CD4-positive, alpha-beta T cell treated with Interleukin-15 for 4 hours (primary cell): ENCODE measurements at places on chromosomes 1 and 21.

GRCh38 chr1:19979494-19979977 lies at the start of gene PLA2G2A:
Gene PLA2G2A, minus strand, starts transcription at chr1:19979618. Its CDS starts 845 bp downstream, at chr1:19978773.
- DNase-seq = no peak

DNA sequence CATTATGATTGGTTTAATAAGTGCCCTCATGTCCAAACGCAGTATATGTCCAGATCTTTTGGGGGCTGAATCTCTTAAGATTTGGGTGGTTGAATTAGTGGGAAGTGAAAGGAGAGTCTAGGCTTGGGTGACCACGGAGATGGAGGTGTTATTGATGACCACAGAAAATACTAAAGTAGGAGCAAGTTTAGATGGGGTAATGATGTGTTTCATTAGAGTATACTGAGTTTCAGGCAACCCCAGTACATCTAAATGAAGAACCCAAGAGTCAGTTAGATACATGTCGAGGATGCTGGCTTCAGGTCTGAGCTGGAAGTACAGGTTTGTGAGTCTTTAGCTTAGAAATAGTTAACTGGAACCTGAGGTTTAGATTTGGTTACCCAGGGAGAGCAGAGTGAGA lies 6.5 kb upstream of the ZZZ3 start:
- no peak for DNase-seq

GRCh38 chr1:59568158-59568935 lies 246.4 kb upstream of the HOOK1 start:
- no peak for DNase-seq

GRCh38 chr1:23638188-23638619 lies 53.4 kb upstream of the RPL11 start:
- no peak for DNase-seq

- no peak for DNase-seq
These were observed 5.9 kb upstream of the PRKAA2 start for GRCh38 chr1:56639211-56639610.

DNA sequence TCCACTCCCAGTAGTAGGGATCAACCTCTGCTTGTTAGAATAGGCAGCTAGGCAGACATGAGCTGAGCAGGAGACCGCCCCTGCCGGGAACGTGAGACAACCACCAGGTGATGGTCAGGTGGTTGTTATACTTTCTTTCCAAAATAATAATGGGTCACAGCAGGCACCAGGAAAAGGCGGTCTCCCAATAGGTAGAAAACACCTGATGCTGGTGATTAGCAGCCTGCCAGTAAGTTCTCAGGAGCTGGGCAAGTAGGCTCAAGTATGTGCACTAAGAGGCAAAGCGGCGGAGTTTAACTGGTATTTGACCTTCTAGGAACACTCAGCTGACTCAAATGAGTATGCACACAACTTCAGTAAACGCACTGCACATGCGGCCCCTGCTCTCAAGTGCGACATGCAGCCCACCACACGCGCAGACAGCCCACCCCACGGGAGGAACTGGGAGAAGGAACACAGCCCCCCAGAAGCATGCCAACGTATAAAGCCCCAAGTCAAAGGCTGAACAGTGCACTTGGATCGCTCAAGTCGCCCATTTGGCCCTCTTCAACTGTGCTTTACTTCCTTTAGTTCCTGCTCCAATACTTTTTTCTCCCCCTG lies 80.0 kb downstream of the DESI2 start:
- DNase-seq = no peak

DNA sequence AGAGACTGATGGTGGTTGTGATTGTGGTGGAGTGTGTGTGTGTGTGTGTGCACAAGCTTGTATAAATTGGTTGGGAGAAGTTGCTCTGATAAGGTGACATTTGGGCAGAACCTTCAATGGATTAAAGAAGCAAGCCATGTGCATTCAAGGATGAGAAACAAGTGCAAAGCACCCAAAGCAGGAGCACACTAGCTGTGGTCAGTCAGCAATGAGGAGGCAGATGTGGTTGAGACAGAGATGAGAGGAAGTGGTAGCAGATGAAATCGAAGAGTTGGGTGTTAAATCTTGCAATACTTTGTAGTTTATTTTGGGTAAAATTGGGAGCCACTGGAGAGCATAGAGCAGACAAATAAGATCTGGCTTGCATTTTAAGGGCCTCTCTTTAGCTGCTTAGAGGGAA lies 4.4 kb upstream of the PGBD5 start:
- no peak for DNase-seq

DNA sequence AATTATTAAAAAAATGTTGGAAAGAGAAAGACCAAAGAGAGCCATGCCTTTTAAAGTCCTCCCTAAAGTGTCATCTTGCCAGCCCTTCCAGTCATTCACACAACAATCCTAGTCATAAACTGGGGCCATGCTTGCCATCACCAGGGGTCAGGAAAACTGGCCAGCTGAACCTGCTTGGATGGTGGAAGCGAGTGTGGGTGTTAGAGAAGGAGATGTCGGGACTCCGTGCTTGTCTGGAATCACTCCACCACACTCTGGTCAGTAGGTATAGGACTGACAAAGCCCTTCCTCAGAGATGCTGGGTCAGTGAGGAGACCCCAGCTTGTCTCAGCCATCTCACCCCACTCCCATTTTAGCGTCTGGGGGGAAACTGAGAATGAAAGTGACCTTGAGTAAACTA lies 3.3 kb upstream of the HAPLN2 start:
- no peak for DNase-seq

DNA sequence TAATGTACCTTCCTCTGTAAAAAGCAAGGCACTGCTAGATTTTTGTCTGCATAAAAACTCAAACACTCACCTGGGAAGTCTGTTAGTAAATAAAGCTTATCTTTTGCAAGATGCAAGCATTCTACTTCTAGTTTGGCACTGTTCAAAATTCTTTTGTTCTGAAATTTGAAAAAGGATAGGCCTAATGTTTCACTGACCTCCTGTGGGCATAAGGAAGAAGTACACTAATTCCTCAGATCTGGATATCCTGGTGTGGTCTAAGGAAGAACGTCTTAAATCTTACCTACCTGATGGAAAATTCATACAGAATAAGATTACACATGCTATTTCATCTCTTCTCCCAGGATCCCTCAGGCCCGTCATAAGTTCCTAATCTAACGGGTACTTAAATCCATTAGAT lies 93.5 kb upstream of the CAMK1G start:
- no peak for DNase-seq

GRCh38 chr1:245110406-245110805 lies 44.4 kb upstream of the KIF26B start:
- no peak for DNase-seq

DNA sequence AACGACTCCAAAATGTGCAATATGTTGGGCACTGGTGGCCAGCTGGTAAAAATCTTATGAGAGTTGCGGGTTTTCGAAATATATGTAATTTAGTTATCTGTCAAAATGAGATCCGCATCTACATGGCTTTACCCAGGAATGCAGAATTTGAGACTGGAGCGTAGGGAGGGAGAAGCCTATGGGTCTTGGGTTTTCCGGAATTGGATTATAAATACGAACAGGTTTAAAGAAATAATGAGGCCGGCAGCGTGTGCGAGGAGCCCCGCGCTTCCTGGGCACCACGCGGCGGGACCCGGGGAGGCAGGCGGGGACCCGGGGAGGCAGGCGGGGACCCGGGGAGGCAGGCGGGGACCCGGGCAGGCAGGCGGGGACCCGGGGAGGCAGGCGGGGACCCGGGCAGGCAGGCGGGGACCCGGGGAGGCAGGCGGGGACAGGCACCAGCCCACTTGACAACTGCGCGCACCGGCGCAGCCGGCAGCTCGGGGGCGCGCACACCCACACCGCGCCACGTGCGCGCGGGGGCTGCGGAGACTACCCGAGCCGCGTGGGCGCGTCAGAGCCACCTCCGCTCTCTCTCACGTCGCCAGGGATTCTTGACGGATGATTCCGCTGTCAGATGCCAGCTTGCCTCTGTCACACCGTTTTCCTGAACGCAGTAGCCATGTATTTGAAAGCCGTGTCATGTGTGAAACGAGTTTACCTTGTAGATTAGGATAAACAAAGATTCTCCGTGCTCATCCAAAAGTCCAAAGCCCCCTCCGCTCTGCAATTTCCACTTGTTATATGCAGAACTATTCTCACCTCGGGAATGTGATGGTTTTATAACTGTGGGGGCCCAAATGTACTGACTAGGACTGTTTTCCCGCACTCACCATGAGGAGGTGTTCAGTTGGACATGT lies 54.3 kb upstream of the HNRNPU start:
- DNase-seq = peak; percentile 64

- DNase-seq = no peak
These were observed 15.2 kb downstream of the KIF1B start for GRCh38 chr1:10225573-10225972.

DNA sequence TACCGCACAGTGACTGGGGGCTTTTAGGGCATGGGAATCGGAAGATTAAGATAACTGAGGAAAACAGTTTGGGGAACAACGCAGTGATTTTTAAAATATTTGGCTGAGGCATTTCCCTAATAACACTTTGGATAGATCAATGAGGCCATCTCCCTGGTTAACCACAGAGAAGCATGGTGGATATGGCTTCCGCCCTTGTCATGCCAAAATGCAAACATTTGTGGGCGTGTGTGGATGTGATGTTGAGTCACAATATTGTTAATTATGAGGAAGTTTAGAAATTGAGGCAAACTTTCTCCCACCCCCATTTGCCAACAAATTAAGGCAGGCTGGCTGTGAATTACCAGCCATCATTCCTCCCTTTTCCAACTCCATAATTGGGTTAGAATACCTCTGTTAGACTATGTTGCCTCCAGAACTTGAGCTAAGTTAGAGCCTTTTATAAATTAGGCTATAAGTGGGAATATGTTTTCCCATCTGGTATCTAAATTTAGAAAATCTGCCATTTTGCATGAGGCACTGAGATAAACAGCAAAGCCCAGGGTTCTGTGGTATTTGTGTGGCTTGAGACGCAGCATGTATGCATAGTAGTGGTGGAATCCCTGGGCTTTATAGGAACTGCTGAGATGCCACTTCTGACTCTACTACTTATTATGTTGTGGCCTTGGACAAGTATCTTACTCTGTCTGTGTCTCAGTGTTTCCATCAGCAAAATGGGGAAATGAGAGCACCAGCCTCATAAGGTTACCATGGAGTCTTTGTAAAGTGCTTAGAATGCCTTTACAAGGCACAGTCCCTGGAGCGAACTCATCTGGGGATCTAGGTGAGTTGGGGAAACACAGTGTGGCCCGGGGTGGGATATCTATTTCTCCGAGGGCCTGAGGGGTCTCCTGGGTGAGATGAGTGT lies 154.6 kb downstream of the C1orf94 start:
- DNase-seq = no peak

DNA sequence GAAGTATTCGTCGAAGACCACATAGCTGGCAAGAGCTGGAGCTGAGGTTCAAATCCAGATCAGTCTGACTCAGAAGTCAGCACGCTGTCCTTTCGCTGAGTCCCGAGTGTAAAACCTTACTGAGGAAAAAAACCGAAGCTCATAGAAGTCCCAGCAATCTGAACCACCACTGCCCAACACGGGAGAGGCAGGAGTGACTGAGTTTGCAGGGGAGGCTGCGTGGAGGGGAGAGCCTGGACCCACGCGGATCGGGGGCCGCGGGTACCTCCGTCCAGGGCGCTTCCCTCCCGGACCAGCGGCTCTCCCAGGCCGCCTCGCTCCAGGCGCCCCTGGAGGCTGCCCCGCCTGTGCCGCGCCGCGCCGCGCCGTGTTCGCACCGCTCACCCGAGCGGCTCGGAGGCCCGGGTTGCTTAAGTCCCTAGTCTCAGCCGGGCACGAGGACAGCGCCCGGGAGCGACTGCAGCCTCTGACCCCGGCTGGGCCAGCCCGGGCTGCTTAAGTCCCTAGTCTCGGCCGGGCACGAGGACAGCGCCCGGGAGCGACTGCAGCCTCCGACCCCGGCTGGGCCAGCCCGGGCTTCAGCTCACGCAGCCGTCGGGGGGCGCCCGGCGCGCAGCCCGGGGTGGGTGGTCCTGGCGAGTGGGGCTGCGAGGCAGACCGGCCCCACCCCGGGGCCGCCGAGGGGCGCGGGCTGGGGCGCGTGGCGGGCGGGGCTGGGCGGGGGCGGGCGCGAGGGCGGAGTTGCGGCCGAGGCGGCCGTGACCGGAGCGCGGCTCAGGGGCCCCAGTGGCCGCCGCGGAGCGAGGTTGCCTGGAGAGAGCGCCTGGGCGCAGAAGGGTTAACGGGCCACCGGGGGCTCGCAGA lies at the start of gene ADAMTSL4:
TSS of gene ADAMTSL4 (plus strand) at position 777 of the 864 bp plus-strand sequence. CDS start 2,881 bp downstream, outside the sequence.
- no peak for DNase-seq

DNA sequence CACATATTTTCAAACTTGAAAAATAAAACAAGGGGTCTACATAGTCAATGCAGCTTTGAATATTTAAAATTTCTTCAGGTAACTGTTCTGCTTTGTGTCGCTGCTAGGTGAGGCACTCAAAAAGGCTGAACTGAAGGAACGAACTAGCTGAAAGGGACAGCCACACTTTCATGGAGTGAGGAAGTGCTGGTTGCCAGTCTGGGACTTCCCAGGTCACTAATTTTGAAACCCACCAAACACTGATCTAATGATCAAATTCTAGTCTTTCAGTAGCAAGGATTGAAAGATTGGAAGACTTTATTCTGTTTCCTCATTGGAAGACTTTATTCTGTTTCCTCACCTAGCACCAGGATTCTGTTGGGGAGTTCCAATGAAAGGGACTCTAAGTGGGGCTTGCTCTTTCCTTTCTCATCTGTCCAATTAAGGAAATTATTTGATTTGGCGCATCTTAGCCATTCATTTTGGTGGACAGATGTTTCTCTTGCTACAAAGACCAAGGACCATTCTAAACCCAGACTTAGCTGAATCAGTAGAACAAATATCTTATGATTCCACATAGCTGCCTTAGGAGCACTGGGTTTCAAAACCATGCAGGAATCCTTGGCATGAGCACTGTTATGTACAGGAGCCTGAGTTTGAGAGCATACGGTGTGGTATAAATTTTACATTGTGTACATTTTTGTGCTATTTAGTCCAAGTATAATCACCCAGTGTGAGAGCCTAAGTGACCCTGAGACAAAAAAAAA lies 10.9 kb upstream of the ARID1A start:
- DNase-seq = no peak

DNA sequence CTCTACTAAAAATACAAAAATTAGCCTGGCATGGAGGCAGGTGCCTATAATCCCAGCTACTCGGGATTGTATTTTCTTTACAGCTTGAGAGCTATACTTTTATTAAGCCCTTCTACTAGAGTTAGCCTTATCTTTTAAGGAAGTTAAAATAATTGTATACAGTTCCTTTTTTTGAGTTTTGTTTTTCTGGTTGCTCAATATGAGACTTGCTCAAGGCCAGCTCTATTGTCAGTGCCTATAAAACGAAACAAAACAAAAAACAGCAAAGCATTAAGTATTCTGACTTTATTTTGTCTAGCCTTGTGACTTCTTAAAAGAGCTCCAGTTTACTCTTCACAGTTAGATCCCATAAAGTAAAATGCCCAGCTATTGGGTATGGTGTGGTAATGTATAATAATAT lies 17.2 kb downstream of the PKN2 start:
- DNase-seq = no peak

- DNase-seq = no peak
These were observed 105.2 kb downstream of the TLR5 start for GRCh38 chr1:223037845-223038244.

GRCh38 chr1:207579436-207579799 lies 65.5 kb upstream of the CR1L start:
- DNase-seq = peak; percentile 39

- no peak for DNase-seq
These were observed 3.1 kb downstream of the FOXD3 start for GRCh38 chr1:63325279-63325985.

GRCh38 chr1:158103861-158104522 lies 76.7 kb upstream of the CD1D start:
- DNase-seq = no peak
